ENCODE measurements at places on chromosomes 12 and 14. TPM values are rescaled to one million over a fixed set of nuclear protein-coding genes. Genes with fewer than 3 reads are reported as not detected.

DNA sequence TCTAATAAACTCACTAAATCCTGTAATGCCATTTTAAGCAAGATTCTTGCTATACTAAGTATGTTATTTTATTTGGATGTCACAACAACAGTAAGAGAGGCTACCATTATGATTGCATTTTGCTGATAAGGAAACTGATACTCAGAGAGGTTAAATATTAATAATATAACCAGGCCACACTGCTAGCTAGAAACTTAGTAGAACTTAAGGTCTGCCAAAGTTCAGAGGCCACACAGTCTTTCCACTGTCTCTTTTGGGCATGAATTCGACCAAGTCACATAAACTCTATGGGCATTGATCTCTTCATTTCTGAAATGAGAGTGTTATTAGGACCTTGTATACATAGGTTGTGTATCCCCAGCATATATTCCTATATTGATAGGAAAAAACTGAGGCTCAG lies 147.9 kb downstream of the SYNE2 start:
- H3K4me1 ChIP-seq = no peaks in the 10 kb centered on the region
- H3K36me3 ChIP-seq = peaks cover 15% of the 10 kb centered on the region
- H3K27ac ChIP-seq = no peak overlapping the region
- DNase-seq = no peak

Gene NXPH4
- total RNA-seq = 0.22 TPM

Gene PRH2
- not detected for total RNA-seq

DNA sequence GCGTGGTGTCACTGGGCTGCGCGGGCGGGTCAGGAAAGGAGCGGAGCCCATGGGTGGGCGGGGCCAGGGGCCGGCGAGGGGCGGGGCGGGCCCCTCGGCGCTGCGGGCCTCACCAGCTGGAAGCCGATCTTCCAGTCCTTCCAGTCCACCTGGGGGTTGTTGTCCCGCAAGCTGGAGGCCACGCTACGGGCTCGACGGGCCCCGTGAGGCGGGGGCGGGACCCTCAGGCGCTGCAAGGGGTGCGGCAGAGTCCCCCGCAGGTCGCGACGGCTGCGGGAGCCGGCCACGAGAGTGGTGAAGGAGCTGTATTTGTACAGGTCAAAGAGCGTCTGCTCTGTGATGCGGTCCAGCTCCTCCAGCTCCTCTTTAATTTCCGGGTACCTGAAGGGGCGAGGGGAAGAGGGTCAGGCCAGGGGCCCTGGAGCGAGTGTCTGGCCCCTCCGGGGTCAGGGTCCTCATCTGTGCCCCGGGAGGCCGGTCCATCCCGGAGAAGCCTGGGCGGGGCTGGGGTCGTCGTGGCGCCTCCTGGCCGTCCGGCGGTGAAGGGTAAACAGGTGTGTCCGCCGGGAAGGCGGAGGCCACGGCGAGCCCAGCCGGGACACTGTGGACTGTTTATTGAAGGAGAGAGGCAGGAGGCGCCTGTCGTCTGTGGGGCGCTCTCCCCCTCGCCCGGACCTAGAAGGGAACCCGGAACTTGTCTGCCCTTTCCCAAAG lies 11.9 kb downstream of the SCNN1A start:
- DNase-seq = peak; percentile 94
- no peaks in the 10 kb centered on the region for H3K36me3 ChIP-seq
- peaks cover 57% of the 10 kb centered on the region for H3K4me1 ChIP-seq
- H3K27ac ChIP-seq = peak overlapping the region; percentile 96

DNA sequence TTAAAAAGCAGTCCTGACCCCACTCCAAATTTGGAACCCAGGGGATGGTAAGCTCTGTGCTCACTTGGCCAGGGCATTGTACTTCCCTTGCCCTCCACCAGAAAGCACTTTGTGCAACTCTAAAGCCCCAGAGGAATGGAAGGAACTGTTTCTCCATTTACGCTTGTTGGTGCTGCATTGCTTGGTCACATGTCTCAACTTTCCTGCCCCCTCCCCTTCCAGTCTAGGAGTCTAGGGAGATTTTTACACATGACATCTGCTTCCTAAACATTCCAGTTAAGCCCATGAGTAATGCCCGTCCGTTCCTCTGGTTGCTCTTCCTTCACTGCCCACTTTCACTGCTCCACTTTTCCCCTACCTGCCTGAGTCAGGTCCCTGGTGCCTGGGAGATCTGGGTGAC lies 92.6 kb upstream of the MAP1LC3B2 start:
- H3K36me3 ChIP-seq = no peaks in the 10 kb centered on the region
- DNase-seq = no peak
- H3K4me1 ChIP-seq = no peaks in the 10 kb centered on the region

Gene MSI1
- 0.91 TPM for total RNA-seq

Gene SERPINA10
- not detected for total RNA-seq

All from upper lobe of left lung (tissue), 6 donors.